Stimulated activated naive CD8-positive, alpha-beta T cell treated with anti-CD3 and anti-CD28 coated beads, Interleukin-15, Interleukin-2, amounts not matched to agents 100 U/mL and 50 U/mL, for 24 hours (primary cell): ENCODE measurements at places on chromosomes 3 and 15.

DNA sequence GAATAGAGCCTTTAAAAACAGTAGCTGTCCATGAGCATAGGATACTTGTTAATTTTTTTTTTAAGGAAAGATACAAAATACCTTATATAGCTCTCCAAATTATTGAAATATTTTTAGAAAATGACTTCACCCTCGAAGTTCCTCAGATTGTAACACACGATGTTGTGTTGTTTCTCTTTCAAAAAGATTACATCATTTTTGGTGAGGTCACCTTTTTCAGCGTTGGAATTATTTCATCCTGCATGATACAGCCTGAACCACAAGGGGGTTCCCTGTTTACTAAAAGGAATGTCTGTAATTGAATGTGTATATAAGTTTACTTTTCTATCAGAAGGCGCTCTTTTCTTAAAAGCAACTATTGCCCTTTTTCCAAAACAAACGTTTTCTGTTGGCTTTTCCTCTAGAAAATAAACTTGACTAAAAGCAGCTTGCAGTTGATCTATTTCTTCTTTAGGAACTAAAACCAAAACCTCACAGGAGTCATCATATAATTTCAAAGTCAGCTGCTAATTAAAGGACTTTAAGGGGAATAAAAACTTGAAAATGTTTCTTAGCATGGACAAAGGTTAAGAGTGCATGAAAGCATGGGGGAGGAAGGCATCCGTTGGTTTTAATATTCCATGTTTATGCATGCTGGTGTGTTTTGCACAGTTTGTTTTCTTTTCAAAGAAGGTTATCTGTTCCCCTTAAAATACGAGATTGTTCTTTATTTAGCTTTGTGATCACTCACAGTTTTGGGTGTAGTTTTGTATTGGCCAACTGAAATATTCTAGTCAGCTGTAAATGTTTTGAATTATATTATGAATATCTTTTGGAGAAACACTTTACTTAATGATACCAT, 29.4 kb downstream of the LYSMD4 start:
- DNase-seq: no peak

GRCh38 chr15:42218953-42219592, 11.0 kb upstream of the VPS39 start:
- DNase-seq: no peak

- DNase-seq: no peak
Measured at GRCh38 chr3:37531066-37531720, 330.5 kb upstream of the CTDSPL start.

- DNase-seq: no peak
Measured at GRCh38 chr3:116445311-116445841, at the start of gene LSAMP. LSAMP (minus strand) TSS chr3:116445487.

DNA sequence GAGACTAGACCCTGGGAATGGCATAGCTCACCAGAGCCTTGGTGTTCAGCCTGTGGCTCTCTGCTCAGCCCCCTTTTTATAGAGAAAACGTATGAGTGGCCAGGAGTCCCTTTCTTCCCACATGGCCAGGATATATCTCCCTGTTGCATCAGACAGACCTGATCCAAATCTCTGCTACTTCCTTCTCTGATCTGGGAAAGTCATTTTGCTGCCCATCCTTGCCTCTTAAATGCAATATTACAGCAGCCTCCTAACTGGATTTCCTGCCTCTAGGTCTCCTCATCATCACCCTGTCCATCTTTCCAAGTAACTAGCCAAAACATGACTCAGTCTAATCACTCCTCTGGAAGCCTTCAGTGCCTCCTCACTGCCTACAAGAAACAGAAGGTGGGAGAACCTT, 42.9 kb downstream of the CTDSPL start:
- no peak for DNase-seq

GRCh38 chr3:173066044-173067004, 74.7 kb downstream of the SPATA16 start:
- DNase-seq: no peak

GRCh38 chr15:98898122-98898521, 109.5 kb downstream of the PGPEP1L start:
- no peak for DNase-seq

DNA sequence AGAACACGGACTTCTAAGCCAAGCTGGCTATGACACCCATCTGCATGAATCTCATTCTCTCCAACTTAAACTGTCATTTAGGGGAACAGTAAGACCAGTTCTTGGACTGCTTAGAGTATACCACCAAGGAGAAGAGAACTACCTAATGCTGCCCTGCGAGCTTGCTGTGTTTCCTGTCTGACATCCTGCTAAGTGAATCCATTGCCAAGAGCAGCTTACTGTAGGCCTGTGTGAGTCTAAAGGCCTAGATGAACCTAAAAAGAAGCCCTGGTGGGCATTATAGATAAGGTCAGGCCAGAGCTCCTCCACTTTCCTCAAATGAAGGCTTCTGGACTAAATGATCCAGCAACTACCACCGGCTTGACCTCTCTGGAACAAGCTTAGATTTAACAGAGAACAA, 15.0 kb downstream of the LZTFL1 start:
- DNase-seq: no peak

- DNase-seq: no peak
Measured at GRCh38 chr15:65937476-65937875, 68.2 kb downstream of the RAB11A start.

DNA sequence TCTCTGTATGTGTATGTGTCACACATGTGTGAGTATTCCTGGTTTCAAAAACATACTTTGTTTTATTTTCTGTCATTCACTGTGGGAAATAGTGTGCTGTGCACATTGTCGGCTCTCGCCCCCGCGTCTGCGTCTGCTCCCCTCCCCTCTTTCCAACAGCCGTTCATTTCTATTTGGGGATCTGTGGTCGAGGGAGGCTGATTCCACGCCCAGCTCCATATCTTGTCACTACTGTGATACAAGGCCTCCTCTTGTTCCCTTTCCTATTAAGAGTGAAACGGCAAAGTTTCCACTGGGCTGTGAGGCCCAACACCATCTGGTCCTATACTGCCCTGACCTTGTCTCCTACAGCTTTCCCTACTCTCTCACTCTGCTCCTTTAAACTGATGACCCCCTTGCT, 172.5 kb upstream of the LRIG1 start:
- DNase-seq: no peak

- no peak for DNase-seq
Measured at GRCh38 chr3:18951333-18951732, 197.0 kb upstream of the KCNH8 start.

- DNase-seq: no peak
Measured at GRCh38 chr3:73846951-73847350, 222.2 kb upstream of the PDZRN3 start.

GRCh38 chr3:37291275-37291700, 116.9 kb upstream of the LRRFIP2 start:
- no peak for DNase-seq

DNA sequence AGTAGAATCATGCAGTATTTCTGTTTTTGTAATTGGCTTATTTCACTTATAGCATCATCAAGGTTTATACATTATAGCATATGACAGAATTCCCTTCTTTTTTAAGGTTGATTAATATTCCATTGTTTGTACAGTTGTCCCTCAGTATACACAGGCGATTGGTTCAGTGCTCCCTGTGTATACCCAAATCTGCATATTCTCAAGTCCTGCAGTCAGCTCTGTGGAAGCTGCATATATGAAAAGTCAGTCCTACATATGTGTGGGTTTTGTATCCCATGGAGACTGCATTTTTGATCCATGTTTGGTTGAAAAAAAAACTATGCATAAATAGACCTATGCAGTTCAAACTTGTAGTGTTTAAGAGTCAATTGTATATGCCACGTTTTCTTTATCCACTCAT, 127.7 kb downstream of the ISL2 start:
- DNase-seq: no peak

DNA sequence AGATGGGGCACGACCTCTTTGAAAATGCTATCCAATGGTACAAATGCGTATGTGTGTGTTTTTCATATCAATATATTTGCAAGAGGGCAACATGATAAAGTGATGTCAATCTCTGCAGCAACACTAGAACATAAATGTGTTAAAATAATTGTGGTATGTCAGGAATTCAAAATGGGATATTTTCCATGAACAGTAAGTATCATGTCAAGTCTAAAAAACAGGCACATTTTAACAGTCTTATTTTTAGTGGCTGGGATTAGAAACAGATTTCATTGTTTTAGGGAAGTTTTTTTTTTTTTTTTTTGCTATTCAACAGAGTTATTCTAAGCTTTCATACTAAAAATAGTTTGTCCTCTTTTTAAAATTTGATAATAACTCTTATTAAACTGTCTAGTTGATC, 209.8 kb downstream of the GAP43 start:
- no peak for DNase-seq

DNA sequence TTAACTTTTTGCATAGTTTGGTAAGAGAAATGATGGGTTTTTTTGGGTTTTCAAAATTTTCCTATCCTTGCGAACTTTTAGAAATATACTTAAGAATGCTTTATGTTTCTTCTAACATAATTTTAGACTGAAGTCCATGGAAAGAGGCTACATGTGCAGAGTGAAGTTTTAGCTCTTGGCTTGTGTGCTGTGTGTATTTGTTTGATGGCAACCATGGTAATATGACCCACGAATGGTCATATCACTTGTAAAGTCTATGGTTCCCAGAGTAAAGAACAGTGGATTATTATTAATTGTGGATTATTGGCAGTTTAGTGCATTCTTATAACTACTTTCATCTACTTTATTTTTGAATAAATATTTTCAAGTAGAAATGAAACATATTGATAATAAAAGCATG, 124.0 kb upstream of the GOLGA6L4 start:
- DNase-seq: no peak

DNA sequence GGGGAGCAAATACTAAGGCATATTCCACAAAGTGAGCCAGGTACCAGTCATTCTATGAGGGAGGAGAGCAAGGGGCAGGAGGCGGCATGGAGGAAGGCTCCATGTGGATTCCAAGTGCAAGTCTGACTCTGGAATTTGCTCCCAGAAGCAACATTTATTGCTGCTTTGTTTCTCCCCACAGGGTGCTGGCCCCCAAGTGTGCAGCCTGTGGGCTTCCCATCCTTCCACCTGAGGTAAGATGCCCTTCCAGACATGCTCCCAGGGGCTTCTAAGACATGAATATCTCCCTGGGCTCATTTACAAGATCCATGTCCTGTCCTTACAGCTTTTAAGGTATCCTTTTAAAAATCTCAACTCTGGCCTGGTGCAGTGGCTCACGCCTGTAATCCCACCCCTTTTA, 15.9 kb upstream of the SACM1L start:
- no peak for DNase-seq

DNA sequence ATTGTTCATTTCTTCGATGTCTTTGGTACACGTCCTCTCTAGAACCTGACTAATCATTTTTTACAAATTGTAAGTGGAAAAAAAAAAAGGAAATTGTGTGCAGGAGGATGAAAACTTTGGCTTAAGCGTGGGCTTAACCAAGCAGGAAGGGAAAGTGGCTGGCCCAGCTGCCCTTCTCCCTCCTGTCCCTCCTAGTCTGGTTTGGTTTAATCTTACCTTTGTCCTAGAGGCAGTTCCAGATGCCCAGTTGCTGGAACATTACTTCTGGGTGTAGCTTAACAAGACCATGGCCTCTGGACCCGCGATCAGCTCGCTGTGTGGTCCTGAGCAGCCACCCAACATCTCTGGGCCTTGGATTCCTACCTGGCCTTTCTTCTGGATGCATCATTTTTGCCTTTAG, 15.4 kb downstream of the PAQR5 start:
- DNase-seq: no peak

DNA sequence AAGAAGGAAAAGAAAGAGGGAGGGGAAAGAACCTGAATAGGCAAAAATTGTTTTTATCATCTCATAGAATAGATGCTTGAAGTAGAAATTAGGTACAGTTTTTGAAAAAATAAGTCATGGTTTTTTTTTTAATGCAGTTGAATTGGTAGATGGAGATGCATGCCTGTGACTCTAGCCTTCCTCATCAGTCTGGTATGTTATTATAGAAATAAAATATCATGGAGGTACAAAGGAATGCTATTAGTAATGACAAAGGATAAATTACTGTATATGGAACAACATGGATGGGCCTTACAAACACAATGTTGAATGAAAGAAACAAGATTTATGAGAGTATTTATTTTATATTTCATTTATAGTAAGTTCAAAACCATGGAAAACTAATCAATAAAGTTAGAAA, 162.4 kb upstream of the GALNT15 start:
- no peak for DNase-seq

- no peak for DNase-seq
Measured at GRCh38 chr15:28964098-28964497, 78.3 kb downstream of the APBA2 start.

GRCh38 chr3:30681649-30682211, 75.3 kb downstream of the TGFBR2 start:
- no peak for DNase-seq

GRCh38 chr3:142127941-142128658, 21.2 kb downstream of the TFDP2 start:
- DNase-seq: no peak

DNA sequence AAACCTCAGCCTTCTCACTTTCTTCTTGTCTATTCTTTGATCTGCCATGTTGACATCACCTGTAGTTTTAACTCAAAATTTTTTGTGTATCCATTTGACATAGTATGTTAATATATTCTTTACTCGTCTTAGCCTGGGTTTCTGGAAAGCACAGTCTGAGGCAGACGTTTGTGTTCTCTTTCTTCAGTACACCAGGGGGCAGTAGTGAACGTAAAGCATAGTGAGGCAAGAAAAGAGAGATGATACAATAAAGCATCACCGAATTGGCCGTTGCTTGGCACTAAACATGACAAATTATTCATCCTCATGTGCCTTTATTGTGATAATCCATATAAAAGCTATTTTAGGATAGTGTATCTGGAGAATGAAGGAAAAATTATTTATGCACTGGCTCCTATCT, 141.0 kb upstream of the MYRIP start:
- no peak for DNase-seq

GRCh38 chr3:43094381-43094780, 11.5 kb downstream of the POMGNT2 start:
- DNase-seq: no peak

DNA sequence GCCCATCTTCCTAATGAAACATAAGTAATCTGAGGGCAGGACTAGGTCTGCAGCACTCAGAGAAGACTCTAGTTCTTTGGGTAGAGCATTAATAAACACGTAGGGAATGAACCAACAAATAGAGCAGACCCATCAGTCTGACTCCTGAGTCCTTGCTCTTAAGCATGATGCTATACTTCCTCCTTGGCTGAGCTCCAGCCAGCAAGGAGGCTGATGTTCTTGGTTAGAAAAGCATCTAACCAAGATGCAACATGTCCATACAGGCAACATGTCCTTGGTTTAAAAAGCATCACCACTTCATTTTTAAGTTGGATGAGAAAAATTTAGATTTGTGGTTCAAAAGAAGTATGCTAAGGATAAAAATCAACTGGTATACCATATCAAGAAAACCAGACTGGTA, 8.5 kb upstream of the MYH15 start:
- DNase-seq: no peak
